ENCODE measurements at places on chromosomes 2 and 18. TPM values are rescaled to one million over a fixed set of nuclear protein-coding genes. Genes with fewer than 3 reads are reported as not detected.

The AGXT gene
- polyA plus RNA-seq, result not detected

DNA sequence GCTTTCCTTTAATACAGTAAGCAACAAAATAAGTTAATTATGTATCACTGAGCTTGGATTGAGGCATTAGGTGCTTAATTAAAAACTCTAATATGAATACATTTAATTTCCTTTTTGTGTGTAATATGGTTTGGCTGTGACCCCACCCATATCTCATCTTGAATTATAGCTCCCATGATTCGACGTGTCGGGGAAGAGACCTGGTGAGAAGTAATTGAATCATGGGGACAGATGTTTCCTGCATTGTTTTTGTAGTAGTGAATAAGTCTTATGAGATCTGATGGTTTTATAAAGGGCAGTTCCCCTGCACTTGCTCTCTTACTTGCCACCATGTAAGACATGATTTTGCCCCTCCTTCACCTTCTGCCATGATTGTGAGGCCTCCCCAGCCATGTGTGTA is 325.4 kb upstream of the CDH7 start:
- no peaks in the 10 kb centered on the region for H3K27me3 ChIP-seq
- H3K4me3 ChIP-seq, result no peak overlapping the region
- H3K27ac ChIP-seq, result no peak overlapping the region

The POMC gene
- 4.3 TPM for polyA plus RNA-seq

The PAX8 gene
- polyA plus RNA-seq, result 25.1 TPM

The KIF5C gene
- polyA plus RNA-seq, result 279 TPM

Data from spinal cord (tissue), 10 donors.